Right renal pelvis (tissue), 4 donors: ENCODE measurements at places on chromosomes 1 and 21.

DNA sequence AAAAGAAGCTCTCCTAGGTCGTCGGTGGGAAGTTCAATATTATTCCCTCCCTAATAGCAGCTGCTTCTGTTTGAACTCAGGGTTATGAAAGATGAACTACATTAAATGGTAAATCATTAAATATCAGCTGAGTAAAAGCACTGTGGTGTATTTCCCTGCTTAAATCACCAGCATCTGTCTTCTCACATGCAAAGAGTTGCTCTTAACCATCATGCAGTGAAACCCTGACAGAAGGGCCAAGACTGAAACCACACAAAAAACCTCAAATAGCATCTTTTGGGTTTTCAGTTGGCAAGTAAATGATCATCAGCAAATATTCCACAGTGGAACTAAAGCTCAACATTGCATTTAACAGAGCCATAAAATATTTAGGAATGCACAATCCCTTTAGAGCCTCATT is 380.0 kb upstream of the ADGRL2 start:
- DNase-seq, result no peak

- DNase-seq, result no peak
These were observed 65.3 kb upstream of the ZNF326 start for GRCh38 chr1:89929467-89930063.

DNA sequence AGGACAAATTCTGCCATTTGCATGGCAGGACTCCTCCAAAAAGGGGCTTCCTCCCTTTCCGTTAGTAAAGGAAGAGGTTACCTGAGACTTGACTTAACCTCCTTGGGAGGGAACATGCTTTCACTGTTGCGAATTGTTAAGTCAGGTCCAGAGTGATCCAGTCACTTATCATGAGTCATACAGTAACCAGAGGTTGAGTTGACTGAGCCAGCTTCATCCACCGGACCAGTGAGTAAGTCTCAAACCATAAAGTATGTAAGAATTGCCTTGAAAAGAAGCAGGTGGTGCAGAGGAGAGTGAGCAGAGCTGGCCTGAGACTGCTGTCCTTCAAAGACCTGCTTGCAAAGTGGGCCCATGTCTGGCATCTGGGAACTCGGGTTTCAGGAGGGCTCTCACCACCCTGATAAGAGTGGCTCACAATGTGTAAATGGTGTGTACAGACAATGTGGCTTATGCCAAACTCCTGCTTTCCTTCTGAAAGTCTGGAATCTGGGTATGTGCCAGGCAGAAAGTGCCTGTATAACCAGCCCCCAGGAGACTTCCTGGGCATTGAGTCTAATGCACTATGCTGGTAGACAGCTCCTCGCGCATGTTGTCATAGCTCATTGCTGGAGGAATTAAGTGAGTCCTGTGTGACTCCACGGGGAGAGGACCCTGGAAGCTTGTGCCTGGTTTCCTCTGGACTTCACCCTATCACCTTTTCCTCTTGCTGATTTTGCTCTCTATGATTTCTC is 84.3 kb upstream of the KLHDC7A start:
- DNase-seq, result no peak

DNA sequence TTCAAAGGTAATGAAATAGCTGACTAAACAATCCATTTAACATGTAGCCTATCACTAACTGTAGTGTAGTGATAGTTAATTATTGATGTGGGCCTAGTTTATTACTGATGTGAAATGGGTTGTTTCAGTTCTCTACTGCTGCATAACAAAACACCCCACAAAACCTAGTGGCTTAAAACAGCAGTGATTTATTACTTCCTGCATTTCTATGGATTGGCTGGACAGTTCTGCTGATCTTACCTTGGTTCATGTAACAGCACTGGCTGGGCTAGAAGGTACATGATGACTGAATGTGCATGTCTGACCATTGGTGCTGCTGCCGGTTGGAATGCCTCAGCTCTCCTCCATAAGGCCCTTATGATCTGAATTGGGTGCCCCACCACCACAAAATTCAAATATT is 5.4 kb upstream of the ABL2 start:
- no peak for DNase-seq

DNA sequence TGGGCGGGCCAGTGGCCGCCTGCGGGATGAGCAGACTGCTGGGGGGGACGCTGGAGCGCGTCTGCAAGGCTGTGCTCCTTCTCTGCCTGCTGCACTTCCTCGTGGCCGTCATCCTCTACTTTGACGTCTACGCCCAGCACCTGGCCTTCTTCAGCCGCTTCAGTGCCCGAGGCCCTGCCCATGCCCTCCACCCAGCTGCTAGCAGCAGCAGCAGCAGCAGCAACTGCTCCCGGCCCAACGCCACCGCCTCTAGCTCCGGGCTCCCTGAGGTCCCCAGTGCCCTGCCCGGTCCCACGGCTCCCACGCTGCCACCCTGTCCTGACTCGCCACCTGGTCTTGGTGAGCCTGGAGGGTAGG is 2.1 kb downstream of the B4GALT2 start:
- no peak for DNase-seq

DNA sequence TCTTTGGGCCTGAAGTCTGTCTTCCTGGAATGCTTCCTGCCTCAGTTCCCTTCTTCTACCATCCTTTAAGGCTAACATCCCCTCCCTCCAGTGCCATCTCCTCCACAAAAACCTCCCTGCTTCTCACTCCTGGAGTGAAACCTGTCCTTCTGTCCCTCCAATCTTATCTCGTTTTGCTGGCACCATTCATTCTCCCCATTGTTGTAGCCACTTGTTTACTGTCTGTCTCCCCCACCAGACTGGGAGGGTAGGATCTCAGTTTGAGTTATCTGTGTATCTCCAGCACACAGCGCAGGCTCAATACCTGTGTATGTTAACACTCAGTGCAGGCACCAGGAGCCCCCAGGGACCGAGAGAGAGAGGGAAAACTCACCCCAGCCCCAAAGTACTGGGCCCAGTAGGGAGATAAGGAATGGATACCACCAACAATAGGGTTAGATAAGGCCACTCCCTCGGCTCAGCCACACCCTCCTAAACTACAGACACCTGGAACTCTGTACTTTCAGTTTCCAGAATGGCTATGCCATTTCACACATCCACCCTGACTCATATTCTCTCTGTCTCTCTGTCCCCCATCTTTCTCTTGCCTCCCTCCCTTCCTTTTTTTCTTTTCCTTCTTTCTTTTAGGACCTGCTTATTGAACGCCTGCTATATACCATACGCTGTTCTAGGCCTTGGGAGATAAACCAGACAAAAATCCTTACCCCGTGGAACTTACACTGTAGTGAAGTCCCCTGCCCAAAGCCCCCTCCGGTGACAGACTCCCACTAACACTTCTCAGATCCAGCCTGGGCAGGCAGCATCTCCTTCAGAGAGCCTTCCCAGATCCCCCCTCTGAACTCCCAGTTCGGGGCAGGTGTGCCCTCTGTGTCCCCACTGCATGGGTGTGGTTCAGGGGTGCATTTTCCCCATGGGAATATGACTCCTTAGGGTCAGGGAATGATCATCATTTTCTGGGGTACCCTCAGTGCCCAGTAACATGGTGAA is 3.3 kb upstream of the SSBP3 start:
- DNase-seq, result no peak
